K562 (cell line): ENCODE measurements at places on chromosomes 16 and 17. TPM values are rescaled to one million over a fixed set of nuclear protein-coding genes. Genes with fewer than 3 reads are reported as not detected.

DNA sequence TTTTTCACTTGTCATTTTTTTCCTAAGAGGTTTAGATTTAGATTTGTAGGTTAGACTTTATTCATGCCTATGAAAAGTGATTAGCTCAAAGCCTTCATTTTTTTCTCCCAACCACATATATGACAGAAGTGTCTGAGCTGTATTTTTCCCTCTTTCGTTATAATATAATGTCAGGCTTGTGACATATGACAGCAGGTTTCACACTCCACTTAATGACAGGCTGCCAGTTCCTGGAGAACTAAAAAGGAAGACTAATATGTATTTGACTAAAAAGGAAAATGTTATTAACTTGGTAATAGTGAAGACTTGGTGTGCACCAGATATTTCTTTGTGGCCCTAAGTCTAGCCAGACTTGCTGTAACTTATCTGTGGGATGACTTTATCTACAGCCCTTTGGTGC is 200.7 kb upstream of the CACNG5 start:
- H3K27ac ChIP-seq = no peak overlapping the region
- no peaks in the 10 kb centered on the region for H3K4me1 ChIP-seq
- H3K36me3 ChIP-seq = no peaks in the 10 kb centered on the region
- DNase-seq = no peak
- no peak overlapping the region for H3K4me3 ChIP-seq

- H3K36me3 ChIP-seq = no peaks in the 10 kb centered on the region
- no peak for DNase-seq
- no peak overlapping the region for H3K27ac ChIP-seq
- no peaks in the 10 kb centered on the region; the same call in 2 of the 3 replicates for H3K27me3 ChIP-seq
- no peak overlapping the region for H3K4me3 ChIP-seq
- H3K4me1 ChIP-seq = no peaks in the 10 kb centered on the region
Measured at GRCh38 chr16:66271074-66272060, 95.1 kb upstream of the CDH5 start.

GRCh38 chr16:1913327-1914083 is 4.7 kb downstream of the HS3ST6 start:
- no peaks in the 10 kb centered on the region for H3K36me3 ChIP-seq
- H3K4me3 ChIP-seq = no peak overlapping the region
- no peak overlapping the region for H3K27ac ChIP-seq
- no peak for DNase-seq

GRCh38 chr17:15957206-15957605 is 12.3 kb downstream of the ADORA2B start:
- H3K4me3 ChIP-seq = no peak overlapping the region
- peak overlapping the region; percentile 54; the same call in 2 of the 3 replicates for H3K27ac ChIP-seq
- DNase-seq = peak; percentile 41
- peaks cover 35% of the 10 kb centered on the region for H3K4me1 ChIP-seq
- no peaks in the 10 kb centered on the region; the same call in 2 of the 3 replicates for H3K36me3 ChIP-seq

- no peak overlapping the region for H3K4me3 ChIP-seq
- H3K36me3 ChIP-seq = no peaks in the 10 kb centered on the region
- DNase-seq = no peak
- no peak overlapping the region for H3K27ac ChIP-seq
- H3K4me1 ChIP-seq = peaks cover 26% of the 10 kb centered on the region
Measured at GRCh38 chr17:75549246-75550138, 24.0 kb downstream of the LLGL2 start.

Gene PDILT
- not detected in 2 replicates for total RNA-seq

Gene OTOP3
- total RNA-seq = not detected in 2 replicates

Gene ZNF771
- 11.6 and 11.9 TPM in 2 replicates for total RNA-seq

DNA sequence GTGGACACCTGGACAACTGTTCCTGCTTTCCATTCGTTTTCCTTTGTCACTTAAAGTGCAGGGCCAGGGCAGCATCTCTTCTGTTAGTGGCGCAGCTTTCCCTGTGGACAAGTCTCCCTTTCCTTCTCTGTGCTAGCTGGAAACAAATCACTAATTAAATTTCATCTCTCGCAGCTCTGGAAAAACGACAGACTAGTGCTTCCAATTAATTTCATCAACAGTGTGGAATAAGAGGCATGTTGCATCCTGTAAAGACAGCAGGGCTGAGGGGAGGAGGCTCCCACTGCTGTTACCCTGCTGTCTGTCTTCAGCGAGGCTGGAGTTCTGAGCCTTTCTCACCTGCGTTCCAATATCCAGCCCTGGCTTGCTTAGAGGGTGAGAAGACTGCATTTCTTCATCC is 352.1 kb upstream of the HSBP1 start:
- no peak overlapping the region for H3K4me3 ChIP-seq
- no peaks in the 10 kb centered on the region for H3K36me3 ChIP-seq
- no peak for DNase-seq
- H3K27me3 ChIP-seq = no peaks in the 10 kb centered on the region
- H3K27ac ChIP-seq = no peak overlapping the region
- no peaks in the 10 kb centered on the region for H3K4me1 ChIP-seq

- peak; percentile 27 for DNase-seq
- H3K27ac ChIP-seq = no peak overlapping the region
- no peaks in the 10 kb centered on the region for H3K36me3 ChIP-seq
- no peak overlapping the region for H3K4me3 ChIP-seq
- no peaks in the 10 kb centered on the region for H3K4me1 ChIP-seq
Measured at GRCh38 chr17:73595479-73595878, 48.8 kb downstream of the SDK2 start.

GRCh38 chr16:22232277-22233036 is 26.4 kb downstream of the EEF2K start:
- peaks cover 6% of the 10 kb centered on the region; the same call in 2 of the 3 replicates for H3K4me1 ChIP-seq
- H3K36me3 ChIP-seq = peaks cover 63% of the 10 kb centered on the region; the same call in 2 of the 3 replicates
- no peaks in the 10 kb centered on the region for H3K27me3 ChIP-seq
- peak overlapping the region; percentile 29; the same call in 1 of the 3 replicates for H3K27ac ChIP-seq
- no peak for DNase-seq
- H3K4me3 ChIP-seq = no peak overlapping the region

- H3K4me1 ChIP-seq = no peaks in the 10 kb centered on the region
- peaks cover 17% of the 10 kb centered on the region; the same call in 1 of the 2 replicates for H3K27me3 ChIP-seq
- no peak for DNase-seq
- H3K36me3 ChIP-seq = no peaks in the 10 kb centered on the region
- H3K4me3 ChIP-seq = no peak overlapping the region
- H3K27ac ChIP-seq = no peak overlapping the region
Measured at GRCh38 chr17:9204637-9205329, 183.5 kb downstream of the NTN1 start.

Gene DNAI2
- total RNA-seq = not detected in 2 replicates

- H3K27me3 ChIP-seq = no peaks in the 10 kb centered on the region
- H3K4me1 ChIP-seq = peaks cover 18% of the 10 kb centered on the region; the same call in 2 of the 3 replicates
- DNase-seq = peak; percentile 78
- 0 out of 3 replicates have a peak overlapping the region, but pooled peaks have one; percentile 60 for H3K27ac ChIP-seq
- H3K4me3 ChIP-seq = no peak overlapping the region
Measured at GRCh38 chr16:30112197-30113030, 923 bp downstream of the GDPD3 start.

DNA sequence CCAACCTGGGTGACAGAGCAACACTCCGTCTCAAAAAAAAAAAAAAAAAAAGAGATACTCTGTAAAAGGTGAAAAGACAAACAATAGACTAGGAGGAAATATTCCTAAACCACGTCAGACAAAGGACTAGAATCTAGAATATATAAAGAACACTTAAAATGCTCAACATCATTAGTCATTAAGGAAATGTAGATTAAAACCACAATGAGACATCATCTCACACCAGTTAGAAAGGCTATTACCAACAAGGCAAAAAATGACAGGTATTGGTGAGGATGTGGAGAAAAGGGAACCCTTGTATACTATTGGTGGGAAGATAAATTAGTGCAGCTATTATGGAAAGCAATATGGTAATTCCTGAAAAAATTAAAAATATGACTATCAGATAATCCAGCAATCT is 903.1 kb upstream of the SOX9 start:
- H3K36me3 ChIP-seq = no peaks in the 10 kb centered on the region
- DNase-seq = no peak
- H3K4me3 ChIP-seq = no peak overlapping the region
- no peak overlapping the region for H3K27ac ChIP-seq
- no peaks in the 10 kb centered on the region for H3K27me3 ChIP-seq
- no peaks in the 10 kb centered on the region for H3K4me1 ChIP-seq

Gene CUEDC1
- 1.0 and 2.5 TPM in 2 replicates for total RNA-seq

GRCh38 chr17:77394540-77395295 is 253.9 kb downstream of the SEC14L1 start:
- peaks cover 21% of the 10 kb centered on the region for H3K4me1 ChIP-seq
- no peaks in the 10 kb centered on the region for H3K27me3 ChIP-seq

- peaks cover 18% of the 10 kb centered on the region for H3K4me1 ChIP-seq
- H3K27me3 ChIP-seq = no peaks in the 10 kb centered on the region
- H3K4me3 ChIP-seq = no peak overlapping the region
- no peak for DNase-seq
Measured at GRCh38 chr16:71726476-71727315, 2.2 kb upstream of the PHLPP2 start.

DNA sequence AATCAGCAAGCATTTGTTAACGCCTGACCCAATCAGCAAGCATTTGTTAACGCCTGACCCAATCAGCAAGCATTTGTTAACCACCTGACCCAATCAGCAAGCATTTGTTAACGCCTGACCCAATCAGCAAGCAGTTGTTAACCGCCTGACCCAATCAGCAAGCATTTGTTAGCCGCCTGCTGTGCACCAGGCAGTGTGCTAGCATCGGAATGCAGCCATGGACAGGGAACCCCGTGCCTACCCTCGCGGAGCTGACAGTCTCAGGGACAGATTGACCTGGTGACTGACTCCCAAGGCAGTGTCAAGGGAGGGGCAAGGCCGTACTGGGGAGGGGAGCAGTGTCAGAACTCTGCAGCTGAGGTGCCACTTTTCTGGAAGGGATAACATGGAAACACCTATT is 66.9 kb downstream of the ABR start:
- H3K4me3 ChIP-seq = no peak overlapping the region
- no peaks in the 10 kb centered on the region; the same call in 1 of the 3 replicates for H3K27me3 ChIP-seq
- no peak overlapping the region for H3K27ac ChIP-seq
- no peaks in the 10 kb centered on the region for H3K36me3 ChIP-seq

DNA sequence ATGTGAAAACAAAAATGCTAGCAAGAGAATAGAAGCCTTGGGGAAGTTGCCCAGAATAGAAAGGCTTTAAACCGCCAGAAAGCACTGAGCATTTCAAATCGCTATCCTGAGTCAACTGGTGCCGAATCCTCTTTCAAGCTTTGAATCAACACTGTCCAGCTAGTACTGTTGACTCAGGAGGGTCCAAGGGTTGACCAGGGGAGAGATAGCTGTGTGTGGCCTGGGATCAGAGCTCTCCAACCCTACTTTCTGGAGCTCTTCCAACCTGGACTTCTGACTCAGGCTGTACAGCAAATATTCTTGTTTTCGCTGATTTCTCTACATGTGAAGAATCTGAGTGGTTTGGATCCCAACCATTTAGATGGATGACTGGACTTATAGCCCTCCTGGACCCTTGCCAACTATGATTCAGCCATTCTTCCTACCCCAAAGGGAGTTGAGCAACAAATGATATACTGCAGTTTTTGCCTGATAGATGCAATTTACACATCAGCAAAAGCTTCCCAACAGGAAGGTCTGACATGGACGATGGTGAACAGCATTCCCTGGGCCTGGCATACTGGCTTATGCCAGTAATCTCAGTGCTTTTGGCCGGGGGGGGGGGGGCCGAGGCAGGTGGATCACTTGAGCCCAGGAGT is 154.0 kb upstream of the SDK2 start:
- no peak for DNase-seq
- no peaks in the 10 kb centered on the region for H3K4me1 ChIP-seq
- no peaks in the 10 kb centered on the region for H3K36me3 ChIP-seq
- H3K27ac ChIP-seq = no peak overlapping the region
- H3K27me3 ChIP-seq = no peaks in the 10 kb centered on the region; the same call in 1 of the 2 replicates

Gene KIF2B
- total RNA-seq = not detected in 2 replicates

Gene CLDN7
- total RNA-seq = 9.1 and 13.7 TPM in 2 replicates

DNA sequence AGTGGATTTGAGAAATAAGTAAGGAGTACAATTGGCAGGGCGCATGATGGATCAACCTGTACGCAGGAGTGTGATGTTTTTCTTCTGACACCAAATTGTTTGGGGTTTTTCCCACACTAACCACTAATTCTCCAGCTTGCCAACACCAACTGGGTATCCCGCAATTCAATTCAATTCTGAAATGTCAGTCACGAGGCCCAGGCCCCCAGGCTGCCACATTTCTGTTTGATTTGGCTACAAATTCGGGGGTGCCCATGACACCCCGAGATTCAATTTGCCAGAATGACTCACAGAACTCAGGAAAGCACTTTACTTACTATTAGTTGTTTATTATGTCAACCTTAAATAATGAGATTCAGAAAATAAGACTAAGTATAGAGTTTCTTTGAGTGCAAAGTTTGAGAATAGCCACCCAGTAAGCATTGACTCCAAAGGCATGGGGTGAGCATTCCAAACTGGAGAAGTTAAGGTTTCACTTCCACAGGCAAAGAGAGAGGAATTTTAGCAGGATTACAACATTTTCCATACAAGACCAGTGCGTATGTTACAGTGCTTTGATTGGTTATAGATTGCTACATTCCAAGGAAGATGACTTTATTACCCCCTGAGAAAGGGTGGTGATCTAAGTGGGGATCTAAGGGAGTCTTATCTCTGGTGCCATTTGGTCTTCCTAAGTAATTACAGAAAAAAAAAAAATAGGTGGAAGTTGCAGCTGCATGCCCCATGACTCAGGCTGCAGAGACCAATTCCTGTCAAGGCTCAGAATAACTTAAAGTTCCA is 11.5 kb downstream of the SLC46A1 start:
- no peak overlapping the region for H3K4me3 ChIP-seq
- no peak for DNase-seq
- no peaks in the 10 kb centered on the region for H3K27me3 ChIP-seq
- H3K4me1 ChIP-seq = peaks cover 13% of the 10 kb centered on the region
- no peak overlapping the region for H3K27ac ChIP-seq

DNA sequence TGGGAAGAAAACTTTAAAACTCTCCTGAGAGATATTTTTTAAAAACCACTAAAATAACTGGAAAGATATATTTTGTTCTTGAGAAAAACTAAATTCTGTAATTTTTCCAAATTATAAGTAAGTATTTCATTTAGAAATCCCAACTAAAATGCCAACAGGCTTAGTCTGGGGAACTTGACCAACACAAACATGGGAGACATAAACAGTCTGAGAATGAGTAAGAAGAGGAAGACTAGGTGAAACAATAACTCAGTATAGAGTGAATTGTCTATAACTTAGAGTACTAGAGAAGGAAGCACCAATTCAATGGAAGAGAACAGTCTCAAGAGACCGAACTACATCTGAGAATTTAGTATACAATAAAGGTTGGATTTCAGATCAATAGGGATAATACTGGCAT is 2.9 kb downstream of the CMTM1 start:
- H3K4me1 ChIP-seq = peaks cover 8% of the 10 kb centered on the region
- DNase-seq = no peak
- peaks cover 24% of the 10 kb centered on the region; the same call in 1 of the 3 replicates for H3K36me3 ChIP-seq
- no peak overlapping the region for H3K4me3 ChIP-seq
- no peaks in the 10 kb centered on the region for H3K27me3 ChIP-seq

- H3K27ac ChIP-seq = no peak overlapping the region
- H3K27me3 ChIP-seq = no peaks in the 10 kb centered on the region
- H3K4me3 ChIP-seq = no peak overlapping the region
- no peaks in the 10 kb centered on the region for H3K36me3 ChIP-seq
Measured at GRCh38 chr17:9087921-9088320, 66.6 kb downstream of the NTN1 start.

GRCh38 chr16:67104061-67104460 is 5.7 kb upstream of the PHAF1 start:
- no peak overlapping the region for H3K27ac ChIP-seq
- peaks cover 3% of the 10 kb centered on the region; the same call in 2 of the 3 replicates for H3K4me1 ChIP-seq
- no peak overlapping the region for H3K4me3 ChIP-seq

GRCh38 chr17:32388613-32389459 is 38.9 kb downstream of the ZNF207 start:
- H3K36me3 ChIP-seq = no peaks in the 10 kb centered on the region
- no peak overlapping the region for H3K4me3 ChIP-seq
- no peak overlapping the region for H3K27ac ChIP-seq
- DNase-seq = no peak
- H3K27me3 ChIP-seq = no peaks in the 10 kb centered on the region
- H3K4me1 ChIP-seq = no peaks in the 10 kb centered on the region
